ENCODE measurements at places on chromosomes 12 and 14.
A peak's percentile ranks its signal among the peaks of the same experiment; 100 is the strongest.

- DNase-seq, result no peak
These were observed 175.9 kb downstream of the PELI2 start for GRCh38 chr14:56294128-56294527.

- DNase-seq, result no peak
These were observed 348.8 kb downstream of the KCNH5 start for GRCh38 chr14:62696331-62696924.

DNA sequence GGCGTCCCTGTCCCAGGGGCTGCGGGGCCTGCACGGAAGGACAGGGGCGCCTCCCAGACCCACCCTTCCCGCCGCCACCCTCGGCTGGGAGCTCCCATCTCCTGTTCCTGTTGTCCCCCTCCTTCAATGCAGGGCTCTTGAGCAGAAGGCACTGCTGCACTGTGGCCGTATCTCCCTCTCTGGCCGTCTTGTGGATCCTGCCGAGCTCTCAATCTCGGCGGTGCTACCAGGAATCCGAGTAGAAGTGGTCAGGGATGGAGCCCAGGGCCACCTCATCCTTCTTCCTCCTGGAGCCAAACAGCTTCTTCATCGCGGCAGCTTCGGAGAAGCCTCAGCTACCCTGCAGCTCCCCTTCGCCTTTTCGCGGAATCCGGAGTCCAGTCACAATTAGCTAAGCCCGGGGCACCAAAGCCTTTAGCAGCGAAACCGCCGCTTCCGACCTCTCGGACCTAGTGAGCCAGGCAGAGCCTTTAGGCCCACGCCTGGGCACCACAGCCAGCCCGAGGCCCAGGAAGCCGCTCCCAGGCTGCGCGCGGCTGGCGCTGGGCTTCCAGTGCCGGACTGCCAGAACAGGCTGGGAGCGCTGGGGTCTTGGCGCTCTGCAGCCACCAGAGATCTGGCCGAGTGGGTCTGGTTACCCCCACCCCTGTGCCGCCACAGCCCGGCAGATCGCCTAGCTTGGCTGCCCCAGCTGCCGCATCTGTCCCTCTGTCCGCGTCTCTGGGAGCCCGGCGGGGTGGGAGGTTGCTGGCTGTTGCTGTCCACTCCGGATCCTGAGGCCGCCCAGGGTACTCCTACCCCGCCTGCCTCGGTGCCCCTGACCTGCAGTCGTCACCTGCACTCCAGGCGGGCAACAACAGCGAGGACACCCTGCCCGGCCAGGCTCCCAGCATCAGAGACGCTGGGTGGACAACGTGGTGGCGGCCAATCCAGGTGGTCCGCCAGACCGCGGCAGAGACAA is 69.1 kb downstream of the ASCL4 start:
- DNase-seq, result no peak

DNA sequence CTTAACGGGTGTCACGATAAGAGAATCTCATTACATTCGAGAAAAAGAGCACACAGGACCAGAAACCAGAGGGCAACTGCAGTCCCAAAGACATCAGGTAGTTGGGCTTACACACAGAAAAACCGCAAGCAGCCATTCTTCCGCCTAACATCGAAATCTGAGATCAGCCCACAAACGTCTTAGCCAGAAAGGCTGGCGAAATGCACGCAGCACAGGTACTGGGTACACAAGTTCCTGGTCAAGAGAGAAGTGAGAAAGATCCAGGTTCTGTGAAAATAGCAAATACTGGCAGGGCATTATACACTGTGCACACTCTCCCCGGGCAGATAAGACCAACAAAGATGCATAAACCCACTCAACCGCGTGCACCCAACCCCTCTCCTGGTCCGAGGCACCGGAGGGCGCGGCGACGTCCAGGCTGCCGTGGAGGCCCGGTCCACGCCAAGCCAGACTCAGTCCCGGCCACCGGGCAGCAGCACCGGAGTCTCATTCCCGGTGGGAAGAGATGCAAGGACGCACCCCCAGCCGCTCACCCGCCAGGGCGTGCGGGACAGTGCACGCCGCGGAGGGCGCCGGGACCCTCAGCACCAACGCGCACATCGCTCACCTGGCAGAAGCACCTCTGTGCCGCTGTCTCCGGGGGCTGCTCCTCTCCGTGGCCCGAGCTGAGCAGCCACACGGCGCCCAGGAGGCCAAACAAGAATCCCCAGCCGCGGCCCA is 437 bp downstream of the ERO1A start:
- peak; percentile 70 for DNase-seq

DNA sequence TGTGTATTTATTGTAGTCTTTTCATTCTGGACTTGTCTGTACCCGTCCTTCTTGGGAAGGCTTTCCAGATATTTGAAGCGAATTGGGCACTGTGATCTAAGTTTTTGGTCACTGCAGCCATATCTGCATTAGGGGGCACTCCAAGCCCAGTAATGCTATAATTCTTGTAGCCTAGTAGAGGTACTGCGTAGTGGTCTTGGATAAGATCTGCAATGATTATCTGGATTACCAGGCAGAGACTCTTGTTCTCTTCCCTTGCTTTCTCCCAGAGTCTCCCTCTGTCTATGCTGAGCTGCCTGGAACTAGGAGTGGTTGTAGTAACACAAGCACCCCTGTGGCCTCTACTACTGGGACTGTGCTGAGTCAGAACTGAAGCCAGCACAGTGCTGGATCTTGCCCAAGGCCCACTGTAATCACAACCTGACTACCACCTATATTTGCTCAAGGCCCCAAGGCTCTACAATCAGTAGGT is 30.0 kb downstream of the SLC38A2 start:
- peak; percentile 37 for DNase-seq

DNA sequence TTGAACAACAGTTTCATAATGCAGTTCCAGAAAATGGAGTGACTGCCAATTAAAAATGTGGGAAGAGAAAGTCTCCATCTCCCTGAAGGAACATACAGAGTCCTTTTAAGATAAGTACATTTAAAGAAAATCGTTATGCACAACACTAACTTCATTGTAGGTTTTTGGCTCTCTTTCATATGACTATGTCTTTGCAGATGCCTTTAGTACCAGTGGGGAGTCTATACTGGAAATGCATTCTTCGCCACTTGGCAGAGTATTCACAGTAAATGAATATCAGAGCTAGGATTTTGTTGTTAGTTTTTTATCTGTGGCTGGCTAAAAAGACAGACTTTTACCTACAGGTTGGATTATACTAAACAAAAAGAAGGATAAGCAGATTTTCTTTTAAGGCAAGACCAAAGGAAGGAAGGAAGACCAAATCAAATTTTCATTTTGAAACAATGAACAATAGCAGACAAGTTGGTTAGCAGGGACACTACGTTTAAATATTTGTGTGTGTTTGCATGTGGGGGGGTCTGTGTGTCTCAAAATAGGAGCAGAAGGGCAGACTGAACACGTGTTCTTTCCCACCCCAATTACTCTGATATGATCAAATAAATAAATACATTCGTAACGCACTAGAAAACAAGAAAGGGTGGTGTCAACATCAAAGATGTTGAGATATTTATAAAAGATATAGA is 124.5 kb downstream of the BTG1 start:
- no peak for DNase-seq

DNA sequence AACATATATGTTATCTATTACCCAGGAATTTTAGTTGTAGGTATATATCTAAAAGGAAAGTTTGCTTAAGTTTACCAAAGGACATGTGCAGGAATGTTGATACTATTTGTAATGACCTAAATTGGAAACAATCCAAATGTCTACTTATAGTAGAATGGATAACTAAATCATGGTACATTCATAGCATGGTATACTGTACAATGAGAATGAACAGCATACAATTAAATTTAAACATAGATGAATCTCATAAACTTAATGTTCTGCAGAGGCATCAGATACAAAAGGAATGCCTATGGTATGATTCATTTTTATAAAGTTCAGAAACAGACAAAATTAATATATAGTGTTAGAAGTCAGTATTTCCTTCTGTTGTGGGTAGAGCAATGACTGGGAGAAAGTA is 135.4 kb downstream of the GPHN start:
- no peak for DNase-seq

- no peak for DNase-seq
These were observed 9.2 kb upstream of the KLRG1 start for GRCh38 chr12:8980137-8980536.

GRCh38 chr14:55180434-55180833 is 11.0 kb downstream of the DLGAP5 start:
- DNase-seq, result no peak

DNA sequence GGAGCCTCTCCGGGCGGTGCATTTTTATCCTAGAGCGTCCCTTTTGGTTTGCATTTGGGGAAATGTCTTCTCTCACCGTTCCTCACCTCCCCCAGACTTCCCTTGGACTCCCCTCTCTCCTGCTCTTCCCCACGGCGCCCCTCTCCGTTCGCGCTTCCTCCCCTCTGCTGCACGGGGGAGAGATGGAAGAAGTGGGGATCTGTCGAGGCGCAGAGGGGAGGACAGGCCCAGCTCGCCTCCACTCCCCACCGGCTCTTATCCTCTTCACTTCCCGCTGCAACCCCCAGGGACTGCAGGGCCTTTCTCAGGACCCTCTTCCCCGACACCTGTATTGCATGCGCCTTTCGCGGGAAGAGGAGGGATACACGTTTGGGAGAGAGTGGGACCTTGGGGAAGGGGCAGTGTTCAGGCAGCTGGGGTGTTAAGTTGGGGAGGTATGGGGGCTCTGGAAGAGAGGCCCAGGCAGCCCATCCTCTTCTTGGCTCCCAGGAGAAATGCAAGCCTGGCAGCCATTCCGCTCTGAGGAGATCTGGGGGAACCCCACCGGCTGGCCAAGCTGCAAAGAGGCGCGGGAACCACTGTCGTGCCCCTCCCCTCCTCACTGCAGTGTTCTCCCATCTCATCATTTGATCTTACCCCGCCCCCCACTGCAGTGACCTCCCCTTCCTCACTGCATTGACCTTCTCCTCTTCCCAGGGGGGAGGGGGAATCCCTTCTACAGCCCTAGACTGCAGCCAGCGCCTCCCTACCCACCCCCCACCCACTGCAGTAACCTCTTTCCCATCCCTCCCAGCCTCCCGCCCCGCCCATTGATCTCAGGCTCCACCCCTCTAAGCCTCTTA is 788 bp downstream of the ENO2 start:
- no peak for DNase-seq

All from CD4-positive, alpha-beta T cell treated with Interleukin-6 at 100 ng/mL for 8 hours (primary cell).